ENCODE measurements at places on chromosomes 7 and 10.
A peak's percentile ranks its signal among the peaks of the same experiment; 100 is the strongest.

- no peak for DNase-seq
Measured at GRCh38 chr10:122558452-122558851, 2.1 kb upstream of the DMBT1 start.

DNA sequence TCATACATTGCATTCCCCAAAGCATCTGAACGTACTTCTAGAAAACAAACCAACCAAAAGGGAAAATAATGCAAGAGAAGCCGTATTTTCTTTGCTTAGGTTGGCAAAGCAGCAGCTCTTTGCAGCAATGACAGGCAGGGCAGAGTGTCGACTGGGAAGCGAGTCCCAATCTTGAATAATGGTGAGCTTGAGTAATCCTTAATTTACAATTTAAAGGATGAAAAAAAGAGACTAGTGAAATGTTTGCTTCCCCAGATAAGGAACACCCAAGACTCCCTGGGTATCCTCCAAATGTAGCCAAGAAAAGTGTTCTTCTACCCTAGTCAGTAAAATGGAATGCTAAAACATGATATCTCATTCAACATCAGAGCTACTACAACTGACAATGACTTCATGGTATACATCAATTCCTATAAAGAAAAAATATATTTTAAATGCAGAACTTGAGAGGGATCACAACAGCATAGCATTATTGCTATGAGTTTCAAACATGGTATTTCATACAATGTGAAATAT, 32.0 kb downstream of the GPAM start:
- no peak for DNase-seq

GRCh38 chr10:129467359-129468064, 471 bp downstream of the MGMT start:
- peak; percentile 27 for DNase-seq

- DNase-seq = no peak
Measured at GRCh38 chr10:12727832-12728215, 273.7 kb downstream of the CCDC3 start.

DNA sequence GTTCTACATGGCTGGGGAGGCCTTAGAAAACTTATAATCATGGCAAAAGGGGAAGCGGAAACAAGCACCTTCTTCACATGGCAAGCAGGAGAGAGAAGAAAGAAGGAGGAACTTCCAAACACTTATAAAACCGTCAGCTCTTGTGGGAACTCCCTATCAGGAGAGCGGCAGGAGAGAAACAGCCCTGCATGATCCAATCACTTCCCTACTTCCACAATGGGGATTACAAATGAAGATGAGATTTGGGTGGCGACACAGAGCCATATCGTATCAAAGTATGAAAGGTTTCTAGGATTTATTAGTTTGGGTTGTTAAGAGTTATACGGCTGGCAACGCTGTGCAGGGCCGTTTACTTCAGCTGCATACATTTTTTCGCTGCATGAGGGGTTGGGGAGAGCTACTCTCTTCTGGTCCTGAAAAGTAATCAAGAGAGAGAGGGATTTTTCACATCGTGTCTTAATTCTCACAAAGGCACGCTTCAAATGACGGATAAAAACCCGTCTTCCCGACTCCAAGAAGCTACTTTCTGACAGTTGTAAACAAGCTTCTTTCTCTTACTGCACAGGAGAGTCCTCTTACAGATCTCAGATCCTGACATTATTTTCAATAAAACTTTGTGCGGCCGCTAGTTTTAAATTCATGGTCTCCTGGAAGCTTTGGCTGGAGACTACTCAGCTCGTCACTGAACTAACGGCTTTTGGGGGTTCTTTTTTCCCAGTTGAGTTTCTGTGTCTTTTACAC, 751 bp upstream of the GTPBP10 start:
- DNase-seq = peak; percentile 74

GRCh38 chr10:7333961-7334641, 76.7 kb downstream of the SFMBT2 start:
- DNase-seq = peak; percentile 79
